ENCODE measurements at places on chromosomes 2 and 18.

GRCh38 chr2:38259311-38259710, 117.8 kb downstream of the ATL2 start:
- no peak for DNase-seq

DNA sequence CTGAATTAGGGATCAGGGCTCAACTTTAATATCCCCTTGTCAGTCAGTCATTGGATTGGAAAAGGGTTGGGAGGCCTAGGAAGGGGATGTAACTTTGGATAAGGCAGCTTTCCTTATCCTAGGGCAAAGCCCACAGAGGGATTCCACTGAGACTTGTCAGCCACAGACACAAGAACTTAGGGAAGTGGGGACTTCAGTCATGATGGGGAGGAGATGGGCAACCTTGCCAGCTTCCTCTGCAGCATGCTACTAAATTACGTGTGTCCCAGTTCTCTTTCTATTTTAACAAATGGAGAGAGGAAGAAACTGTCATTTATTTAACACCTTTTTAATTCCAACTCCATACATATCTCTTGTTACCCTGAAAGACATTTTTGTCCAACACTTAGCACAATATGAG, 237.8 kb downstream of the WDR7 start:
- DNase-seq = no peak

GRCh38 chr2:37343537-37344434, 644 bp upstream of the QPCT start:
- DNase-seq = peak; percentile 58

DNA sequence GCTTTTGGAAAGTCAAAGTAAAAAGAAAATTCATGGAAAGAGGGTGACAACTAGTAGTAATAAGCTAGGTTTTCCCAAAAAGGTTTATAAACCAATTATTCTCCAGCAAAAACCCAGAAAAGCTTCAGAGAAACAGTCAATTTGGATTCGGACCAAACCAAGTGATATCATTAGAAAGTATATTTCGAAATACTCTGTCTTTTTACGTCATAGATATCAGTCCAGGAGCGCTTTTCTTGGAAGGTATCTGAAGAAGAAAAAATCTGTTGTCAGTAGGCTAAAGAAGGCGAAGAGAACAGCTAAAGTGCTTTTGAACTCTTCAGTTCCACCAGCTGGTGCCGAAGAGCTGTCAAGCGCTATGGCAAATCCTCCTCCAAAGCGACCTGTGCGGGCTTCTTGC, 36.6 kb downstream of the ZDBF2 start:
- no peak for DNase-seq

DNA sequence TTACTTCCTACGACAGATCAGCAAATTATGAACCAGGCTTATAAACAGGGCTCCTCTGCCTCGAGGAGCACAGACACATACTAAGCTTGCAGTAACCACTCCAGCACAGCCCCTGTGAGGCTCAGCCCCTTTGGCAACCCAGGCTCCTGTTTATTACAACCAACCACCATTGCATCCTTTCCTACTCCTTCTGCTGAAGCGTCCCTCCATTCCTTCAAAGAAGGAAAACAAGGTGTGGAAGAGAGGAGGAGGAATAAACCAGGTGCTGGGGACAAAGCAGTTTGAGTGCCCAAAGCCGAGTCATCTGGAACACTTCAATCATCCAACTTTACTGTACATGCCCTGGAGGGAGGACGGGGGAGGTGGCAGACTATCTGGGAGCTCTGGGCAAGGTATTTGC, 87.2 kb upstream of the MGAT4A start:
- no peak for DNase-seq

GRCh38 chr2:237693291-237693994, 66.1 kb downstream of the LRRFIP1 start:
- no peak for DNase-seq

DNA sequence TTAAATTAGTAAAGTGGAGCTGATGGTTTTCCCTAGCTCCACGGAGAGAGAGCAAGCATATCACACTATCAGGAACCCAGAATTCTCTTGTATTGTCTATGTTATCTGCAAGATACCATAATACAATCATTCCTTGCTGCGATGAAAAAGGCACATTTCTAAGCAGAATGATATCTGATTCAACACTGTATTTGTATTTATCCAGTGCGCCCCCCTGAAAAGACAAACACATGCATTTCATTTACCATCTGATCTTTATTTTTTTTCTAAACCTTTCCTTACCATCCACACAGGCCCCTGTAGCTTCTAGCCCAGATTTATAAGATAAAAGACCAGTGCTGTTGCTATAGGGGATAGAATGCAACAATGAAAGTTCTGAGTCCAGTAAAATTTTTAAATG, 420.6 kb downstream of the TDRD15 start:
- no peak for DNase-seq

- DNase-seq = no peak
Measured at GRCh38 chr2:46559261-46559660, 79.9 kb downstream of the TMEM247 start.

DNA sequence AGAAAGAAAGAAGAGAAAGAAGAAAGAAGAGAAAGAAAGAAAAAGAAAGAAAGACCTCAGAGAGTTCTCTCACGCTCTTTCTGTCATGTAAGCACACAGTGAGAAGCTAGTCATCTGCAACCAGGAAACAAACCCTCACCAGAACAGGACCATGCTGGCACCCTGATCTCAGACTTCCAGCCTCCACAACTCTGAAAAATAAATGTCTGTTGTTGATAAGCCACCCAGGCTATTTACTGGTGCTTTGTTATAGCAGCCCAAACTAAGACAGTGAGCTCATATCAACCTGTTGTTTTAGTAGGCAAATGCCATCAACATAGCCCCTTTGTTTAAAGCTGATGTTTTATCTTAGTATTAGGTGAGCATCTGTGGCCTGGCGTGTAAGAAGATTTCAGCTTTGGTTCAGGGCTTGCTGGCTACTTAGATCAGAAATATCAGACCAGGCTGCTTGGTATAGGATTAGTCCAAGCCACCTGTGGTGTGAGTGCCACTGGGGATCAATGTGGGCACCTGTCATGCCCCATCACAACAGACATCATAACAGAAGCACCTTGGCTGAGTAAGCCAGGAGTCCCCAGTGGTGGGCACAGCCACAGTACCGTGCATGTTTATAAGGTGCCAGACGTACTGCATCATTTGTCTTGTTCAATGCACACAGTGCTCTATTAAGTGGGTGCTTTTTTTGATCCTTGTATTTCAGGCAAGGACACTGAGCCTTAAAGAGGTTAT, 94.4 kb downstream of the LBH start:
- DNase-seq = no peak

- no peak for DNase-seq
Measured at GRCh38 chr2:101187131-101187530, 35.9 kb upstream of the TBC1D8 start.

DNA sequence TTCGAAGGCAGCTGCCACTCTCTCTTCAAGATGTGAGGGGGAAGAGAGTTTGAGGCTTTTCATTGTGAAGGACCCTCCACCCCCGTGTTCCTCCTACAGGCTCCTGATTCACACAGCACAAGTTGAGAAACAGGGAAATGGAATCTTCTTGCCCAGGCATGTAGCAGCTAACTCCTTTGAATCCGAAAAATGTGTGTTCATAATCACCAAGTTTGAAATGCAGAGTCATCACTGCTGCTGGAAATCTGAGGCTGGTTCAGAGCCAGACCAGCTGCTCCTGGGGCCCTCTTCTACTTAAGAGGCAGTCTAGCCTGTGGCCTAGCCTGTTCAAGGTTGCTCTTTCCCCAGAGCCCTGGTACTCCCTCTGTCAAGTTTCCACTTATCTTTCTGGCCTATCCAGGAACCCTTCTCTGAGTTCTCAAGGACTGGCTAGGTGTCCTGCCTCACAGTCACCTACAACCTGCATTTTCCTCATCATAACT, 166.4 kb downstream of the TMEM247 start:
- peak; percentile 13 for DNase-seq
